Activated CD8-positive, alpha-beta memory T cell treated with anti-CD3 and anti-CD28 coated beads for 4 hours (primary cell): ENCODE measurements at places on chromosomes 1 and 21.

DNA sequence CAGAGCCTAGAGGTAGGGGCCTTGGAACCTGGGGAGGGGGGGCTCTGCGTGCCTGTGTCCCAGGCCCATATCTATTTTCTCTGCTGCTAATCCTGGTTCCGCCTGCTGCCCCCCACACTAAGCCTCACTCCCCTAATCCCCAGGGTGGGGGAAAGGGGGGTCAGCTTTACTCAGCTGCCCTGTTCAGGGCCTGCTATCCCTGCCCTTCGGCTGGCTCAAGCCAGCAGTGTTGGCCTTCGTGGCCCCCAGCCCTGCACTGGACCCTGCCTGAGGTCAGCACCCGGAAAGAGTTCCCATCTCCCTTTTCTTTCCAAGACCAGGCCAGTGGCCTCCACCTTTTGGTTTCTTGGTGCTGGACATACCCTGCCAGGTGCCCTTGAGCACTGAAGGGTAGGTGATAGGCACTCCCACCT lies 8.4 kb downstream of the ZBTB7B start:
- DNase-seq = no peak

DNA sequence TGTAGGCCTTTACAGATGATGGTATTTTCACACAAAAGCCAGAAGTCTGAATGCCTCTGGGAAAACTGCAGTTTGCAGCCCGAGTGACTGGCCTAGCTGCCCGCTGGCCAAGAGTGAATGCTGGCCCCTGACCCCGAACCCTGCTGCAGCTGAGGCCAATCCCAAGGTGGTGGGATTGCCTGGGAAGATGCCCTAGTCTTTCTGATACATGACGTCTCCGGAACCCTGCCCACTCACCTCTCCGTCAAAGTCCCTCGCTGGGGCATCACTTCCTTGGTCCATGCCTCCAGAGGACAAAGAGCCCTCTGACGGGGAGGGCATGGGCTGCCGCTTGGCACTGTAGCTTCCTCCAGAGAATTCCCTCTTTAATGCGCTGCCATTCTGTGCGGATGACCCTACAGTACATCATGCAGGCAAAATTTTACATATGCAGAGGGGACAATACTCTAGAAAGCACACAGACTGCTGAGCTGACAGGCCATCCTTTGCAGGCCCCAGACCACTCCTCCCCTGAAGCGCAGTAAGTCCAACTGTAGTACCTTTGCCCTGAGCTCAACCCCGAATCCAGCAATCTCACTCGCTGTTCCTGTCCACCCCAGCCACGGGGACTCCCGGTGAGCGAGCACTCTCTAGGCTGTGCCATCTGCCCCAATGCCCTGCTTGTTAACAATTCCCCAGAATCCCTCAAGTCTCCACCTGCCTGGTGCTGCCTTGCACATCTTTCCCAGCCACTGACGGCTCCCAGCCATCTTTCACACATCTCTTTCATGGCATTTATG lies 54.7 kb downstream of the COQ8A start:
- no peak for DNase-seq

GRCh38 chr21:15688016-15688415 lies 41.8 kb upstream of the USP25 start:
- no peak for DNase-seq

- DNase-seq = no peak
These were observed 93.8 kb upstream of the COL6A1 start for GRCh38 chr21:45887788-45888187.

DNA sequence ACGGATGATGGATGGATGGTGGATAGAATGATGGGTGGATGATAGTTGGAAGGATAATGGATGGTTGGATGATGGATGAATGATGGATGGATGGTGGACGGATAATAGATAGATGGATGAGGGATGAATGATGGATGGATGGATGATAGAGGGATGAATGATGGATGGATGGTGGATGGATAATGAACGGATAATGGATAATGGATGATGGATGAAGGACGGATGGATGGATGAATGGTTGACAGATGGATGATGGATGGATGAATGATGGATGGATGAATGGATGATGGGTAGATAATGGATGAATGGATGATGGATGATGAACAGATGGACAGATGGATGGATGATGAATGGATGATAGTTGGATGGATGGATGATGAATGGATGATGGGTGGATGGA lies 255.1 kb downstream of the NPHP4 start:
- DNase-seq = no peak
